ENCODE measurements at places on chromosomes 6 and 20.
A peak's percentile ranks its signal among the peaks of the same experiment; 100 is the strongest.

DNA sequence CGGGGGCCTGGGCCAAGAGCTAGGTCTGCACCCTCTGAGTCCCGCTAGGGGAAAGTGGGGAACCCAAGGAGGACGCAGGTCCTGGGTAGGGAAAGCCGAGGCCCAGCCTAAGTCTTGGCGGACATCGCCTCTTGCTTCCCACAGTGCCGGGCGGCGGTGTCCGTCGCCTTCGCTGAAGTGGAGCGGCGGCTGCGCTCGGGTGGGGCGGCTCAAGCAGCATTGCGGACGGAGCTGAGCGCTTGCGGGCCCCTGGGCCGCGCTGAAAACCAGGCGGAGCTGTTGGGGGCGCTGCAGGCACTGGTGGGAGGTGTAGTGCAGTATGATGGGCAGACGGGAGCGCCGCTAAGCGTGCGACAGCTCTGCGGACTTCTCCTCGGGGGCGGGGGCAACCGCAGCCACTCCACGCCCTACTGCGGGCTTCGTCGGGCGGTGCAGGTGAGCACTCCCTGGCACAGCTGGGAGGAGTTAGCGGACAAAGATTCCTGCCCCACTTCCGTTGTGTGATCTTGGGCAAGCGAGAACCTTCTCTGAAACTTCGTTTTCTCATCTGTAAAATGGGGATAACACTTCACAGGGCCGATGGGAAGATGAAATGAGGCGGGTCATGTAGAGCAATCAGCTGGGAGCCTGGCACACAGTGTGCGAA is 4.2 kb downstream of the PRSS16 start:
- DNase-seq: peak; percentile 85

GRCh38 chr6:130776287-130776925 is 50.8 kb upstream of the SMLR1 start:
- no peak for DNase-seq

DNA sequence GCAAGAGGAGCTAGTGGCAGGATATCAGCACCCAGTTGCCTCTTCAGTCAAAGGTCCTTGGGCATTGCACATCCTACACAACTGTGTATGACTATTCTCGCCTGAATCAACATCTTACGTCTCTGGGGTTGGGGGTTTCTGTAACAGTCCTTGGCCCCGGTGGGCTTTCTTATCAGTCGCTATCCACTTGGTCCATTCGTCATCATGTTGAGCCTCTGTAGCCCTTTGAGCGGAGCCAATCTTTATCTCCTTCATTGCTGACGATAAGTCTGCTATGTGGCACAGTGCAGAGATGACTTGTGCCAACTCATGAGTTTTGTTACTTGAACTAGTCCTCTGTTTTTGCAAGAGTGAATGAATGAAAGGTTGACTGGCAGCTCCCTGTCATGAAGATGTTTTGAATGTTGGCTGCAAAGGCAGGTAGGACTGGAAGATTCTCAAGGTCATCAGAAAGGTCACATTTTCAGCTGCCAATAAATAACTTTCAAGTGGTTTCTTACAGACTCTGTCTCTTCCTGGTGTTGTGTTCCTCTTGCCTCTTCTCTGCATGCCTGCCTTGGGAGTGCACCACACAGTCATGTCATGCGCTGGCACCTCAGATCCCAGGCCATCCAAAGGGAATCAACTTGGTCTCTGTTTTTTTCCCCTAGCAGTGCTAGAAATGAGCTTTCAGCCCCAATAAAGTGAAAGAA is 238.9 kb downstream of the SLC24A3 start:
- DNase-seq: no peak

DNA sequence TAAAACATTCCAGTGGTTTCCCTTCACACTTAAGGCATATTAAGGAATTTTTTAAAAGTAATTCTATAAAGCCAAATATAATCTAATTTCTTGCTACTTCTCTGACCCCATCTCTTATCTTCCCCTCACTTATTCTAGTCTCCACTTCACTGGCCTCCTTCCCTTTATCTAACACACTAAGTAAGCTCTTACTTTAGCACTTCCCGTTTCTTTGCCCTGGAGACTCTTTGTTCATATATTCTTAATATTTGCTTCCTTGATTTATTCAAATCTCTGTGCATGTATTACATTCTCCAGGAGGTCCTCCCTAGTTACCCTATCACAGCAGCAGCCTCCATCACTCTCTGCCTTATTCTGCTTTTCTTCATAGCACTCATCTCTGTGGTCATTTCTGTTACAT is 20.3 kb downstream of the GTPBP2 start:
- no peak for DNase-seq

GRCh38 chr20:48203252-48203651 is 418.0 kb upstream of the SULF2 start:
- DNase-seq: no peak

- peak; percentile 67 for DNase-seq
Measured at GRCh38 chr20:14477125-14477524, 139.7 kb upstream of the FLRT3 start.

DNA sequence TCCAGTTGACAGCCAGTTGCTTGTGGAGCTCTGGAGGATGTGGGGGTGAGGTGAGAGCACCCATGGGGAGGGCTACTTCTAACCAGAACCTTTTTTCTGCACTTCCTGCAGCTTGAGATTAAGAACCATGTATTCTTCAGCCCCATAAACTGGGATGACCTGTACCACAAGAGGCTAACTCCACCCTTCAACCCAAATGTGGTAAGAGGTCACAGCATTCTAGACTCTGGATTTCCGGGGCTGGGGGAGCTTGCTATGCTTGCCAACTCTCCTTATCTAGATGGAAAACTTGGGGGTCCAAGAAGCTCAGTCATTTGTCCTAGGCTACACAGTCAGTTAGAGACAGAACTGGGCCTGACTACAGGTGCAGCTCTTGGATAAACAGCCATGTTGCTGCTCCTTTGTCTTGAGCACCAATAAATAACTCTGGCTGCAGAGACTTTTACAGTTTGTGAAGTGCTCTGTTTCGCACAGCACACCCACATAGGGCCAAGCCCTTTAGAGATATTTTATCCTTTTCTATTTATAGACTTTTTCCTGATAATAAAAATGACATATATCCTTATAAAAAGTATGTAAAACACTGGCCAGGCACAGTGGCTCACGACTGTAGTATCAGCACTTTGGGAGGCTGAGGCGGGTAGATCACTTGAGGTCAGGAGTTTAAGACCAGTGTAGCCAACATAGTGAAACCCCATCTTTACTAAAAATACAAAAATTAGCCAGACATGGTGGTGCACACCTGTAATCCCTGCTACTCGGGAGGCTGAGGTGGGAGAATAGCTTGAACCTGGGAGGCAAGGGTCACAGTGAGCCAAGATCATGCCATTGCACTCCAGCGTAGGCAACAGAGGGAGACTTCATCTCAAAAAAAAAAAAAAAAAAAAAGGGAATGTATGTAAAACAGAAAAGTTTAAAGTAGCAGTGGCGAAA is 10.6 kb upstream of the IFT52 start:
- DNase-seq: no peak

- DNase-seq: no peak
Measured at GRCh38 chr20:63802469-63803240, 28.4 kb downstream of the ZBTB46 start.

- no peak for DNase-seq
Measured at GRCh38 chr6:90107771-90108282, 188.8 kb downstream of the BACH2 start.

DNA sequence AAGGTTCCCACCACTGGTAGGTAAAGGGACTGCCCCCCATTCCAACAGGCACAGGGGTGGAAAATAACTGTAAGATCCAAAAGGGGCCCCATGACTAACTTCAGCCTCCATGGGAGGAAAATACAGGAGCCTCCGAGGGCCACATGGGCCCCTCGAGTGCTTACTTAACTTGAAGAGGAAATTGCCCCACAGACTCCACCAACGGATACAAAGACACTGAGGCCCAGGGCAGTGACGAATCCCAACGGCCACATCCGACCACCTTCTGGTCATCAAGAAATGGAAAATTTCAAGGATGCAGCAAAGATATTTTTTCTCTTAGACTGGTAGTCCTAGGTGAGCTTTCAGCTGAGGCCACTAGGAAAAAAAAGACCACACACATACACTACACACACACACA is 116.0 kb upstream of the MRPS10 start:
- DNase-seq: no peak

GRCh38 chr6:97665446-97665845 is 382.4 kb upstream of the MMS22L start:
- DNase-seq: no peak

DNA sequence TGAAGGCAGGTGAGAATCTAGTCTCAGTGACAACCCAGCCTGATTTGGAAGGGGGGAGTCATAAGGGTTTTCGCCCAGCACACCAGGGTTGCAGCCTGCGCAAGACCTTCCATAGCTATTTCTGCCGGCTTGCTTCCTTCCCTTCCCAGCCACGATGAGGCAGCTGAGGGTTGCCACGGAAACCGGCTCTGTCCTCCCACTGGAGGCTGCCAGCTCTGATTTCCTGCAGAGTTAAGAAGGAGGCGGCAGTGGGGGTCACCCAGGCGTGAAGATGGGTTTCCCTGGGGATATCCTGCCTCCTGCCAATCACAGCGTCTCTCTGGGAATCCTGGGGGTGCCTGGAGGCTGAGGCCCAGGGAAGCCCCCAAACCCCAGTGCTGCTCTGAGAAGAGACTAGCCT is 23.1 kb upstream of the KCNB1 start:
- peak; percentile 23 for DNase-seq

DNA sequence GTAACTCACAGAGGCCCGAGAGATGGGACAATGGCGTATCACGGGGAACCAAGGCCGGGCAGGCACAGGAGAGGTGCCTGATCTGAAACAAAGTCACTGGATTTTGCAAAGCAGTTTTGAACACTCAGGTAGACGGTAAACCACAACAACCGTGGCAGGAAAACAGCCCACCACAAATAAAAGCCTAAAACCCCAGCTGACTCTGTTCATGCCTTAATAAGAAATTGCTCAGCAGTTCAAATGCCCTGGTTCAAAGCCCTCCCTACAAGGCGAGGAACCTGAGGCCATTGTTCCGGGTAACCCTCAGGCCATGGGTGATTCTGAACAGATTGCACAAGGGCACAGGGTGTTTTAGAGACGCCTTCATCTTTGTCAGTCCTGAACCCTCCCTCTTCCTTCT is 114.2 kb downstream of the MAP3K7 start:
- no peak for DNase-seq

DNA sequence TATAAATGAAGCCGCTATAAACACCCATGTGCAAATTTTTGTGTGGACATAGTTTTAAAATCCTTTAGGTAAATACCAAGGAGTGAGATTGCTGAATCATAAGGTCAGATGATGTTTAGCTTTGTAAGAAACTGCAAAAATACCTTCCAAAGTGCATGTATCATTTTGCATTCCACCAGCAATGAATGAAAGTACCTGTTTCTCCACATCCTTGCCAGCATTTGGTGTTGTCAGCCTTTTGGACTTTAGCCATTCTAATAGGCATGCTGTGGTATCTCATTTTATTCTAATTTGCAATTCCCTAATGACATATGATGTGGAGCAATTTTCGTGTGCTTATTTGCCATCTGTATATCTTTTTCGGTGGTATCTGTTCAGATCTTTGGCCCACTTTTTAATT is 93.7 kb downstream of the GCLC start:
- DNase-seq: no peak

- DNase-seq: no peak
Measured at GRCh38 chr6:138227316-138227781, 9.1 kb upstream of the PBOV1 start.

- DNase-seq: no peak
Measured at GRCh38 chr6:142714951-142715785, 229.8 kb downstream of the HIVEP2 start.

GRCh38 chr20:11375966-11376365 is 541.7 kb upstream of the BTBD3 start:
- DNase-seq: no peak

DNA sequence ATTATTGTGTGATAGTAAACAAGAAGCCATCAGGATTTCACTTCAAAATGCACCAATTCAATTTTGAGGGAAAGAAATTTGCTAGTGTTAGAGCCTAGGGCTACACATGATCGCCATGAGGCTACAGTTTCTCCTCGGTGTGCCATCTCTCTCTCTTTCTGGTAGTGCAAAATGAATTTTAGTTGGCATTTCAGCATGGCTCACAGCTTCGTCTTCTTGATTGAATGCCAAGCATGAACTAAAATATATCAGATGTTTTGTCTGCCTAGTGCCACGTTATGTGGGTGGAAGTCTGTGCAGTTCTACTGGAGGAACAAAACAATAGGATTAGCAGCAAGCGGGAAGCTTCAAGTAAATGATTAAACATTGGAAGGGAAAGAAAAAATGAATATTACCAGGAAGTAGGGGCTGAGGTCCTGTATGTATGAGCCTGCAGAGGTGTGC is 6.8 kb upstream of the MRAP2 start:
- DNase-seq: no peak

GRCh38 chr6:108698593-108699289 is 138.0 kb downstream of the FOXO3 start:
- no peak for DNase-seq

GRCh38 chr6:81589465-81590313 is 162.8 kb downstream of the TENT5A start:
- DNase-seq: peak; percentile 37

DNA sequence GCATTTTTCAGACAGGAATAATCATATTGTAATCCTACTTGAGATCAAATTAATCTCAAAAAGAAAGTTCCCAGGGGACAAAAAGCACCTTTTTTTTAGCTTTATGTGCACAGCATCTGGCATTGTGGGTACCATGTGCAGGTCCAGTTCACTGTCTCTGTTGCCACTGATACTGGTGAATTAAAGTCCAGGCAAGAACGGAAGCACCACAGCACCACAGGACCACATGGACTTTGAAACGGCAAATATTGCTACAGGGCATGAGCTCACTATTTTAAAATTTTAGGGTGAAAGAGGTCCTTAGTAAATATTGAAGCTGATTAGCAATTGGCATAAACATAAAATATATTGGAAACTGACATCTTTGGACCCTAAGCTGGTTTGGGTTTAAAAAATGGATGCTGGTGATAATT is 709.0 kb downstream of the EPM2A start:
- DNase-seq: no peak

- DNase-seq: peak; percentile 83
Measured at GRCh38 chr6:35166520-35166919, 25.4 kb upstream of the TCP11 start.

DNA sequence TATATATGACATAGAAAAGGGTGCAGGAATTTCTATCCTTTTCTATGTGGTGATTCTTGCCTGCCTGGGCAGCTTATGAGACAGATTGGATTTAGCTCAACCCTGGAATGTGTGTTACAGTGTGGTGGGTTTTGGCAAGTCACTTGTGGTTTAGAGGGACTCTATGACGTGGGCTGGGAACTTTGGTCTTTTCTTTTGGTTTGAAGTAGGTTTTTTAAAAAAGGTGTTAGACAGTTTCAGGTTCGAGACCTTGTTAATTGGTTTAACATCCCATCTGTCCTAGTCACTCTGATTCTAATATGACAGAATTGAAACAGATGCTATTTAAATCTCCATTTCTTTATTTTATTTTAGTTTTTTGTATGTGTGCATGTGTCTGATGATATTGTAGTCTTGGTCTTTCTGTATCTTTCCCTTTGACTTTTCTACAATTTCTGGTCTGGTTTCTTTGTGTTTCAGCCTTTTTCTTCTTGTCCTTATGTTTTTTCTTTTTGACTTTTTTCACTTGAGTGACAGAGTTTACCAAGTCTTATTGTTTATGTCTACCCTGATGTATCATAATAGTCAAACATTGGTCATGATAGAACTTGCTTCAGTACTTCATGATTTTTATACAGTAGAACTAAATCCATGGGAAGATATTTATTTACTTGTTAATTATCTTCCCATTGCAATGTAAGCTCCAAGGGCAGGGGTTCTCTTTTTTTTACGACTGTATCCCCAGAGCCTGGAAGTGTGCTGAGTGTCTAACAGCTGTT is 174.3 kb downstream of the CDKAL1 start:
- no peak for DNase-seq

All from thyroid gland (tissue), 4 donors.